ENCODE measurements at places on chromosomes 16 and 17. TPM values are rescaled to one million over a fixed set of nuclear protein-coding genes. Genes with fewer than 3 reads are reported as not detected.

CD300LB gene
- polyA plus RNA-seq = 5.5 TPM

GRCh38 chr17:44256671-44257070, 11.3 kb downstream of the SLC4A1 start:
- H3K36me3 ChIP-seq = no peaks in the 10 kb centered on the region
- no peak overlapping the region for H3K27ac ChIP-seq

- H3K4me1 ChIP-seq = peaks cover 13% of the 10 kb centered on the region
Measured at GRCh38 chr17:57892820-57893595, 43.2 kb upstream of the MRPS23 start.

GRCh38 chr16:84453061-84453752, 51.3 kb downstream of the MEAK7 start:
- H3K27ac ChIP-seq = no peak overlapping the region
- no peaks in the 10 kb centered on the region for H3K36me3 ChIP-seq
- no peak overlapping the region for H3K4me3 ChIP-seq
- H3K4me1 ChIP-seq = no peaks in the 10 kb centered on the region

DNA sequence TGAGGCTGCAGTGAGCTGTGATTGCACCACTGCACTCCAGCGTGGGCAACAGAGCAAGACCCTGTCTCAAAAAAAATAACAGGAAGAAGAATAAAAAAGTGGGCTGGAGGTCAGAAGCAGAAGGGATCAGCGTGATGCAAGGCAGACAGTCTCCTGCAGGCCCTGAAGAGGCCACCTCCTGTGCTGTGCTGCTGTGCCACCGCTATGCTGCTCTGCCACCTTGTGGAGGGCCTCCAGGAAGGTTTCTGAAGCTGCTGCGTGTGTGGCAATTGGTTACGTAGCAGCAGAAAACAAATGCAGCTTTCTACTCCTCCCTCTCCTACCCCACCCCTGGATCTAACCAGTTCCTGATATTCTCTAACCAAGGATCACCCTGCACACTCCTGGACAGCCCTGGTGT, 815.5 kb downstream of the KCNJ18 start:
- no peaks in the 10 kb centered on the region for H3K4me1 ChIP-seq
- no peak overlapping the region for H3K4me3 ChIP-seq
- no peaks in the 10 kb centered on the region for H3K36me3 ChIP-seq
- no peak for DNase-seq
- no peak overlapping the region for H3K27ac ChIP-seq

COIL gene
- polyA plus RNA-seq = 9.8 TPM

- peak overlapping the region; percentile 95 for H3K4me3 ChIP-seq
- H3K27me3 ChIP-seq = peaks cover 48% of the 10 kb centered on the region
- H3K4me1 ChIP-seq = peaks cover 40% of the 10 kb centered on the region
- H3K27ac ChIP-seq = peak overlapping the region; percentile 99
- H3K36me3 ChIP-seq = no peaks in the 10 kb centered on the region
- DNase-seq = peak; percentile 88
Measured at GRCh38 chr16:85553436-85554113, 59.5 kb upstream of the GSE1 start.

TNP2 gene
- not detected for polyA plus RNA-seq

- H3K4me3 ChIP-seq = no peak overlapping the region
- H3K27ac ChIP-seq = no peak overlapping the region
- H3K4me1 ChIP-seq = no peaks in the 10 kb centered on the region
- H3K27me3 ChIP-seq = peaks cover 3% of the 10 kb centered on the region
- H3K36me3 ChIP-seq = no peaks in the 10 kb centered on the region
Measured at GRCh38 chr17:79515646-79516571, 94.9 kb downstream of the RBFOX3 start.

RGS9 gene
- 30.3 TPM for polyA plus RNA-seq

GRCh38 chr17:81727324-81728031, 15.4 kb downstream of the SLC25A10 start:
- H3K36me3 ChIP-seq = no peaks in the 10 kb centered on the region
- H3K27ac ChIP-seq = no peak overlapping the region
- H3K4me3 ChIP-seq = no peak overlapping the region
- no peak for DNase-seq

- no peak overlapping the region for H3K27ac ChIP-seq
- H3K4me3 ChIP-seq = no peak overlapping the region
- H3K27me3 ChIP-seq = peaks cover 1% of the 10 kb centered on the region
- H3K36me3 ChIP-seq = no peaks in the 10 kb centered on the region
- no peaks in the 10 kb centered on the region for H3K4me1 ChIP-seq
- no peak for DNase-seq
Measured at GRCh38 chr17:34482730-34483129, 96.7 kb upstream of the TMEM132E start.

DNA sequence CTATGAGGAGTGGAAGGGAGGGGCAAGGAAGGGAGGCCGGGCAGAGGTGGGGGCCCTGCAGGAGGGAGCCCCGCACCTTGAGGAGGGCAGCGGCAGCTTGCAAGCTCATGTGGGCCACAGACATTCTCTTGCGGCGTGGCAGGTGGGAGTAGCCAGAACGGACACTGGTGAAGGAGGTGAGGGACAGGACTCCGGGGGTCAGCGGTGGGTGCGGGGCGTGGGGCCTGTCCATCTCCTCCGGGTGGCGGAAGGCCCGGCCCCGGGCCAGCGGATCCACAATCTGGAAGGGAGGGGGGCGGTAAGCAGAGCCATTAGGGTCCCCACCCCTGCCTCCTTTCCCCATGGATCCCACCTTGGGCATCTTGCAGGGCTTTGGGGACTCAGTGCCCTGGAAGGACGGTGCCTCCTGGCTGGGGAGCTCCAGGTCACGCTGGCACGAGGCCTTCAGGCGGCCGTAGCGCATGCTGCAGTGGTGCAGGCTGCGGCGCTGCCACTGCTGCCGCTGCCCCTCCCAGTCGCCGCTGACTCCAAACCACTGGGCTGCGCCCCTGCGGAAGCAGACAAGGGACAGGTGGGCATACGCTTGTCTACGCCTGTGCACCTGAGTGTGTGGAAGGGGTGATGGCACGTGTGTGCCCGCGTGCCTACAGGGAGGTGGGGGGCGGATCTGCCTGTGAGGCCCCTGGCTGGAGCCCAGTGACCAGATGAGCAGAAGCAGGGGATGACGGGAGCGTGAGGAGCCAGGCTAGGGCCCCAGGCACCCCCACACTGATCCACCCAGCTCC, 11.5 kb downstream of the AANAT start:
- peak overlapping the region; percentile 28 for H3K27ac ChIP-seq
- H3K36me3 ChIP-seq = peaks cover 26% of the 10 kb centered on the region
- no peak overlapping the region for H3K4me3 ChIP-seq
- no peak for DNase-seq
- H3K4me1 ChIP-seq = peaks cover 19% of the 10 kb centered on the region

DNA sequence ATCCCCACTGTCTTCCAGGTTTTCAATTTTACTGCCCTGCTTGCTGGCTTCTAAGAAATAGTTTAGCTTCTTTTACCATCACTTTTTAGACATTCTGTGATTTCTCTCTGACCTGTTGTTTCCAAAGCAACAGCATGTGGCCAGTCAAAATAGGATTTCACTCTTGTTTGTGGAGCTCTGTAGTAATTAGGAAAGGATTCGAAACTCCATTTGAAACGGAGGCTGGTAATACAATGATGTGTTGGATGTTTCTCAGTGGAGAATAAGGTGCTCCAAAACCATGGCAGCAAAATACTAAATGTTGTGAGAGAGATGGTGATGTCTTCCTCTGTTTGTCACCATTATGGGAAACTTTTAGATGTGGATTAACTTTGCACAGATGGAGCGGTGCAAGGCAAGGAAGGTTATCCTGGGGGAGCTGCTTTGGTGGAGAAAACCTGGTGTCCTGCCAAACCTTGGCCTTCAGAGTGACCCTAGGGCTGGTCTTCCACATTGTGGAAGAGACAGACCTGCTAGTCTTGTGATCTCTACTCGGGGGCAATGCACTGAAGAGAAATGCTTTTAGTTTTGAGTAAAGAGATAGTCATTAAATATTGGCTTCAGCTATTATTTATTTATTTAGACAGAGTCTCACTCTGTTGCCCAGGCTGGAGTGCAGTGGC, 79.4 kb downstream of the PRKCA start:
- no peaks in the 10 kb centered on the region for H3K36me3 ChIP-seq
- no peak overlapping the region for H3K27ac ChIP-seq
- H3K4me1 ChIP-seq = peaks cover 3% of the 10 kb centered on the region
- H3K27me3 ChIP-seq = no peaks in the 10 kb centered on the region
- H3K4me3 ChIP-seq = no peak overlapping the region

DRC3 gene
- polyA plus RNA-seq = not detected

HSPB9 gene
- polyA plus RNA-seq = not detected

DNA sequence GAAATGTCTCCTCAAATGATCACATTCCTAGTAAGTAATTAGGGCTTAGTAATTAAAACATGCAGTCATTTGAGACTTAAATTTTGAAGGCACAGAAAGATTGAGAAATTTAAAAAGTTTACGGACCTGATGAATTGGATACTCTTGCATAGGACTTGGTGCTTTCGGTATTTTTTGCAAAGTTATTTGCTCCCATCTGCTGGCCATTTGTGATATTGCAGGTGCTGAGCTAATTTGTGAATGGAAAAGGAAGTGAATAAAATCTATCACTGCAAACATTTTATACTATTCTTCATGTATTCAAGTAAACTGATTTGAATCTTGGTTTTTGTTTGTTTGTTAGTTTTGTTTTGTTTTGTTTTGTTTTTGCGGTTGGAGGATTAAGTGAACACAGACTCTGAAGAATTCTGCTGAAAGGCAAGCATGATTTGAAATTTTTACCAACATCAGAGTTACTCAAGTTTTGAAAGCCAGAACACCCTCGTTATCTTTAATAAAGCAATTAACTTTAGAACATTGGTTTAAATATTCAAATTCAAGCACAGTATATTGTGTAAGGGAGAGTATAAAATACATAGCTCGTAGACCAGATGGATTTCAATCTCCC, 689.5 kb upstream of the RBFOX1 start:
- H3K4me1 ChIP-seq = no peaks in the 10 kb centered on the region
- H3K27ac ChIP-seq = no peak overlapping the region
- no peak for DNase-seq
- peaks cover 9% of the 10 kb centered on the region for H3K27me3 ChIP-seq

DNA sequence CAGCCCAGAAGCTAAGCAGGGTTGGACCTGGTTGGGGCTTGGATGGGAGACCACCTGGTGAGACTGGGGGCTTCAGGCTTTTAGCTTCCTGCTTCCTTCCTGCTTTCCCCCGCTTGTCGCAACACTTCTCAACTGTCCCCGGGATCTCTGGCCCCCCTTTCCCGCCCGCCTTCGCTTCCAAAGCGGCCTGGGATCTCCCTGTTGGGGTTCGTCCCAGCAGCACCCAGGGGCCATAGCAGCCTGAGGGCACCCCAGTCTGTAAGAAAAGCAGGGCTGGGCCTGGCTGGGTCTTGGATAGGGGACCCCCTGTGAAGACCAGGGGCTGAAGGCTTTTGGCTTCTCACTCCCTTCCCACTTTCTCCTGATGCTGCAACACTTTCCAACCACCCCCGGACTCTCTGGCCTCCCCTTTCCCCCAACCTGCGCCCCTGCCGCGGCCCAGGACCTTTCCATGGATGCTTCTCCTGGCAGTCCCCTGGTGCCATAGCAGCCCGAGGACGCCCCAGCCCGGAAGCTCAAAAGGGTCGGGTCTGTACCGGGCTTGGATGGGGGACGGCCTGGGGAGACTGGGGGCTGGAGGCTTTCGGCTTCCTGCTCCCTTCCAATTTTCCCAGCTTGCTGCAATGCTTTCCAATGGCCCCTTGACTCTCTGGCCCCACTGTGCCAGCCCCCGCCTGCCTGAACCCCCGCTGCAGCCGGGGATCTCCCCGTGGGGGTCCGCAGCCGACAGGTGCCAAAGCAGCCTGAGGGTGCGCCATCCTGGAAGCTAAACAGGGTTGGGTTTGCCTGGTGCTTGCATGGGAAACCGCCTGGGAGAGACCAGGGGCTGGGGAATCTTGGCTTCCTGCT, 2276.2 kb downstream of the TP53TG3F start:
- H3K4me3 ChIP-seq = no peak overlapping the region
- H3K27ac ChIP-seq = no peak overlapping the region
- H3K27me3 ChIP-seq = no peaks in the 10 kb centered on the region
- H3K4me1 ChIP-seq = no peaks in the 10 kb centered on the region
- no peak for DNase-seq
- no peaks in the 10 kb centered on the region for H3K36me3 ChIP-seq

GRCh38 chr16:73670836-73671820, 623.2 kb upstream of the ZFHX3 start:
- H3K4me1 ChIP-seq = no peaks in the 10 kb centered on the region
- no peaks in the 10 kb centered on the region for H3K36me3 ChIP-seq
- peaks cover 2% of the 10 kb centered on the region for H3K27me3 ChIP-seq
- no peak overlapping the region for H3K4me3 ChIP-seq
- DNase-seq = no peak
- no peak overlapping the region for H3K27ac ChIP-seq

CCL16 gene
- polyA plus RNA-seq = not detected

IL34 gene
- polyA plus RNA-seq = not detected

MAP3K14 gene
- 3.0 TPM for polyA plus RNA-seq

DNA sequence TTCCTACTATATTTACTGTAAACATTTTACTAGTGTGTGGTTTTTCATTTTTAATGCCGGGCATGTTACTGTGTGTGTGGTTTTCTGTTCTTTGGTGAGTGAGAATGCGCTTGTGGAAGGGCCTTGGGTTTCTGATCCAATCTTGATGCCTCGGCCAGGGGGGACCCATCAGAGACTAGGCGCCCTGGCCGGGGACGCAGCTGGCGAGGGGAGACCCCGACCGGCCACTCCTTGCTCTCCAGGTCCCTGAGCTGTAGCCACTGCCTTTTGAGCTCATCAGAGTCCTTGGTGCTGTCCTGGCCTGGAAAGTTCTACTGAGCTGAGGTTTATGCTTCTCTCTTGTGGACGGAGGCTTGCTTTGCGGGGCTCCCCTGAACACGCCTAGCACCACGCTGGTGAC, 37.5 kb downstream of the KIAA0513 start:
- no peak overlapping the region for H3K4me3 ChIP-seq
- H3K27ac ChIP-seq = peak overlapping the region; percentile 53
- peaks cover 5% of the 10 kb centered on the region for H3K4me1 ChIP-seq

DNA sequence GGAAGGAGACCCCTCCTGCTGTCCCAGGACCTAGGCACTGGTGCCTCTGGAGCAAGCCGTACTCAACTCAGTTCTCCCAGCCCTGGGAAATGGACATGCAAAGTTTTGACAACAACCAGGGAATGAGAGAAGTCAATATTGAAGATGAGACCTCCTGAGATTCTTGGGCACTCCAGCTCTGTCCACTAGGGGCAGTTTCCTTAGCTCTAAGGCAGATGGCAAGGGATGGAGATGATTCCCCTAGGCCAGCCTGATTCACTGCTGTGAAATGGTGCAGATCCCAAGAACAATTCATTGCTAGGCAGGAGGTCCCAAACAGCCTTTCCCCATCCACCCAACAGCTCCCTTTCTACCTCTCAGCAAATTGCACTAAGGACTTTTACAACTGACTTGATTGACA, 20.5 kb upstream of the SDR42E2 start:
- no peak for DNase-seq
- no peaks in the 10 kb centered on the region for H3K27me3 ChIP-seq
- no peak overlapping the region for H3K27ac ChIP-seq
- H3K36me3 ChIP-seq = no peaks in the 10 kb centered on the region
- H3K4me3 ChIP-seq = no peak overlapping the region

GRCh38 chr17:61444831-61445230, 7.4 kb upstream of the TBX4 start:
- peaks cover 6% of the 10 kb centered on the region for H3K27me3 ChIP-seq
- no peak for DNase-seq
- no peaks in the 10 kb centered on the region for H3K4me1 ChIP-seq
- no peak overlapping the region for H3K27ac ChIP-seq

- no peak for DNase-seq
- H3K4me3 ChIP-seq = no peak overlapping the region
- no peak overlapping the region for H3K27ac ChIP-seq
- peaks cover 6% of the 10 kb centered on the region for H3K27me3 ChIP-seq
- H3K36me3 ChIP-seq = no peaks in the 10 kb centered on the region
Measured at GRCh38 chr16:54143410-54143809, 143.2 kb downstream of the IRX3 start.

Data from immature natural killer cell (primary cell).